Nephron progenitor cell (in vitro differentiated cells): ENCODE measurements at places on chromosomes 13 and 19.
A peak's percentile ranks its signal among the peaks of the same experiment; 100 is the strongest.

DNA sequence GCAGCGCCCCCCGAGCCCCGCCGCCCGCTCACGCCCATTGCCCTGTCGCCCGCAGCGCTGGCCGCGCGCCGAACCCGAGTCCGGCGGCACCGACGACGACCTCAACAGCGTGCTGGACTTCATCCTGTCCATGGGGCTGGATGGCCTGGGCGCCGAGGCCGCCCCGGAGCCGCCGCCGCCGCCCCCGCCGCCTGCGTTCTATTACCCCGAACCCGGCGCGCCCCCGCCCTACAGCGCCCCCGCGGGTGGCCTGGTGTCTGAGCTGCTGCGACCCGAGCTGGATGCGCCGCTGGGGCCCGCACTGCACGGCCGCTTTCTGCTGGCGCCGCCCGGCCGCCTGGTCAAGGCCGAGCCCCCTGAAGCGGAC is 518 bp downstream of the KLF2 start:
- H3K27ac ChIP-seq: no peak overlapping the region
- peaks cover 88% of the 10 kb centered on the region for H3K27me3 ChIP-seq
- no peak overlapping the region for H3K4me3 ChIP-seq
- DNase-seq: peak; percentile 60
- peaks cover 8% of the 10 kb centered on the region for H3K4me1 ChIP-seq

GRCh38 chr13:91151921-91152320 is 195.6 kb upstream of the MIR17HG start:
- DNase-seq: no peak
- H3K4me3 ChIP-seq: peak overlapping the region; percentile 12
- peak overlapping the region; percentile 80 for H3K27ac ChIP-seq

DNA sequence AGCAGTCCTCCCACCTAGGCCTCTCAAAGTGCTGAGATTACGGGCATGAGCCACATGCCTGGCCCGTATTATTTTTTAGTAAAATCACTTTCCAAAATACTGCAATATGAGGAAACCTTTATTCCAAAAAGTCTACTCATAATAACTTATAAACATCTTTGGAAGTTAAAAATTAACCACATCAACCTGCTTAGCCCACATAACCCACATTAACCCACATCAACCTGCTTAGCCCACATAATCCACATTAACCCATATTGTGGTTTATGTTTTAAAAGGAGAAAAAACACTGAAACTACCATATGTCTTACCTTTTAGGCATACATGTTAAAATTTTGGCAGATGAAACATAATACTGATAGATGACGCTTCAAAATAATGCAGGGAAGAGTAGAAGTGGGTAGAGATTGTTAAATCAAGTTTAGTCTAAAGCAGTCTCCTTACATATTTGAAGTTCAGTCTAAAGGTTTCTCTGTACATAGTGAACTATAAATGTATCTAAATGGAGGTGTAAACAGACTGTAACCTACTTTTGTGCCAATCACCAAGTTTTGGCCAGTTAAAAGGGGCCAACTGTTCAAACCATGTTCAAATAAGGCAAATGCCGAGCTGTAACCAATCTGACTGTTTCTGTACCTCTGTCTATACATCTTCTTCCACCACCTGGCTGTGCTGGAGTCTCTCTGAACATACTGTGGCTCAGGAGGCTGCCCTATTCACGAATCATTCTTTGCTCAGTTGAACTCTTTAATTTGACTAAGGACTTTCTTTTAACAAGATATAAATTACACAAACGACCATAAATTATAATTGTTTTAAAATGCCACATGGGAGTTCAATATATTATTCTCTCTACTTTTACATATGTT is 14.5 kb downstream of the KPNA3 start:
- no peak overlapping the region for H3K4me3 ChIP-seq
- no peaks in the 10 kb centered on the region for H3K27me3 ChIP-seq
- H3K27ac ChIP-seq: peak overlapping the region; percentile 68
- peaks cover 19% of the 10 kb centered on the region for H3K36me3 ChIP-seq
- peaks cover 30% of the 10 kb centered on the region for H3K4me1 ChIP-seq

- H3K36me3 ChIP-seq: no peaks in the 10 kb centered on the region
- no peak for DNase-seq
- no peak overlapping the region for H3K27ac ChIP-seq
- H3K27me3 ChIP-seq: peaks cover 6% of the 10 kb centered on the region
Measured at GRCh38 chr13:32024750-32025149, 6.8 kb upstream of the FRY start.

DNA sequence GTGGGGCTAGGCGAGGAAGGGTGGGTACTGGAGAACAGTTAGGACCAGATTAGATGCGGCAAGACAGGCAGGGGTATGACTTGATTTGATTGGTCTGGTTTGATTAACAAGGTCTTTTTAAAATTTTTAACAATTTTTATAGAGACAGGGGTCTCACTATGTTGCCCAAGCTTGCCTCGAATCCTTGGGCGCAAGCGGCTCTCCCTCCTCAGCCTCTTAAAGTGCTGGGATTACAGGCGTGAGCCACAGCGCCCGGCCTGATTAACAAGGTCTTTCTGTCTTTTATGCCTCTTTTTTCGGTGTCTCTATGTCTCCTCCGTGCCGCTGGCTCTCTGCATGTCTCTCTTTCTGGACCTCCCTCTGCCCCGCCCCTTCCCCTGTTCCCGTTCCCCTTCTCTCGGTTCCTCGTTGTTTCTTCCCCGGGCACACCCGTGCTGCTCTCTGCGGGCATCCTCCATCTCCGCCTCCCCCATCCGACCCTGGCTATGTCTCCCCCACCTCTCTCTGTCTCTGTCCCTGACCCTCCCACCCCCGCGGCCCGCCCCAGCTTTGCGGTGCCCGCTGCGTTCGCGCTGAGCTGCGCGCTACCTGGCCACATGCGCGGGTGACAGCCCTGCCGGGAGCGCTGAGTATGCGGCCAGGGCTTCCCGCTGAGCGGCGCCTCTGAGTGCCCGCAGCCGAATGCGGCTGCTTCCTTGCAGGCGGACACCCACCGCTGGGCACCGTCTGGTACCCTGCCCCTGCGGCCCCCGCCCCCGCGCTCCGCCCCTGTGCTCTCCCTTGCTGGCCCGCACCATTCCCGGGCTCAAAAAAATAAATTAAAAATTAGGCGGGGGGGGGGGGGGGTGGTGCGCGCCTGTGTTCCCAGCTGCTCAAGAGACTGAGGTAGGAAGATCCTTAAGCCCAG is 8.1 kb upstream of the SDHAF1 start:
- no peak overlapping the region for H3K27ac ChIP-seq
- H3K4me3 ChIP-seq: peak overlapping the region; percentile 78
- H3K36me3 ChIP-seq: no peaks in the 10 kb centered on the region
- H3K4me1 ChIP-seq: peaks cover 5% of the 10 kb centered on the region

DNA sequence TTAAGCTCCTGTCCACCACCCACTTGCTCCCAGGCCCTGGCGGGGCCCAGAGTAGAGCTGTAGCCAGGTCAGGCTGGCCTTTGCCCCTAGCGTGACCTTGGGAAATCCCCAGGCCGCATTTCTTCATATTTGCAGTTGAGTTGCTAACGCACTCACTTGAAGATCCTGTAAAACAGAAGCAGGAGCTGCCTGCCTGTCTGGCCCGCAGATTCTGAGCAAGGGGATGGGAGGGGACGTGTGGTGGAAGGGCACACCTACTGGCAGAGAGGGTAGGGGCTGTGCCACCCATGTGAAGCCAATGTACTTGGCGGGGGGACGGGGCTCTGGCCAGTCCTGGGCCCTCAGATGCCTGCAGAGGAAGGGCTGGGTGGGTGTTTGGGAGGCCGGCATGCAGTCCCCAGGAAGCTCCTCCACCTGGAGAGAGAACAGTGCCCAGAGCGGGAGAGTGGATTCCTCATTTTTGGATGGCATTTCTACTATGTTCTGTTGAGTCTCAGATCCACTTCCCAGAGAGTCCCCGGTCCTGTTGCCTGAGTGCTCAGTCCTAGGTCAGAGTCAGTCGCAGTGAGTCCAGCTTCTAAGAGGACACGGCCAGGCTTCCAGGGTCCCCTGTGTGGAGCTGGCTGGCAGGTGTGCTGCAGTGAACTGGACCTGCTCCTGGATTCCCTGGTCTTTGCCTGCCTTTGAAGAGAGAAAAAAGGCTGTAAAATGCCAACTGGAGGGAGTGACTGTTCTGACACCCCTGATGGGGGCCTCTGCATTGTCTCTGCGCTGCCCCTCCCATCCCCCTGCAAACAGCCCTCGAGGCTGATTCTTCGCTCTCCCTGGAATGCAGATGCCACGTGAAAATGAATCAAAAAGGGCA is 62.9 kb downstream of the GGACT start:
- no peak overlapping the region for H3K27ac ChIP-seq
- peaks cover 63% of the 10 kb centered on the region for H3K4me1 ChIP-seq
- no peaks in the 10 kb centered on the region for H3K27me3 ChIP-seq
- DNase-seq: peak; percentile 38
- no peak overlapping the region for H3K4me3 ChIP-seq

GRCh38 chr13:99992949-99993351 is 11.4 kb downstream of the ZIC2 start:
- H3K27ac ChIP-seq: no peak overlapping the region
- H3K4me1 ChIP-seq: peaks cover 75% of the 10 kb centered on the region
- H3K36me3 ChIP-seq: no peaks in the 10 kb centered on the region
- H3K27me3 ChIP-seq: peaks cover 100% of the 10 kb centered on the region
- no peak overlapping the region for H3K4me3 ChIP-seq

DNA sequence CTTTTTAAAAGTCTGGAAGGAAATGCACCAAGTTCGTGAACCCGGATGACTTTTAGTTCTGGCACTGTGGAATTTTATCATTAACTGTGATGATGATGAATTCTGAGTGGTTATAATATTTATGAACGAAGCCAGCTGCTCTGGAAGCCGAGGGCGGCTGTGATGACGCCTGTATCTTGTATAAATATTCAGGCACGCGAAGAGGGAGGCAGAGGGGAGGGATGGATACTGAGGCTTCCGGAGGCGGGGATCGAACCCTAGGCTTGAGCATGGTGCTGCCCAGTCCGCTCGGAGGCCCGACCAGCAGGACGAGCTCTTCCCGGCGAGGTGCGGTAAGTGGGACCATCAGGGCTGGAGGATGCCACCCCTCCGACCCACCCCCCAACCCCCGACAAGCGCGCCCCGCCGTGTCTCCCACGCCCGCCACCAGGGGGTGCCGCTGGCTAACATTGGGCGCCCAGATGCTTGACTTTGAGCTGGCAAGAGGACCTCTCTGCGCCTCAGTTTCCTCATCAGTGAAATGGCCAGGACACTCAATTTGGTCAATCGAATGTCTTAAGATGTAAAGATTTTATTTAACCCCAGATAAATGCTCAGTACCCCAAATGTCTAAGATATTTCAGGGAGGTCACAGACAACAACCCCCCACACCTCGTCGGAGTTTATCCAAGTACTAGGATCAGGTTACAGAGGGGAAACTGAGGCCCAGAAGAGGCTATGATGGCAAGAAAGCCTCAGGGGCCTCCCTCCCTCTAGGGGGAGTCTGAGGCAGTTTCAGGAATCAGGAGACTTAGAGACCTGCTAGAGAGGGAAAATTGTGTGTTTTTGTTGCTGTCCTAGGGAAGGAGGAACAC is 4.5 kb upstream of the RAB3A start:
- H3K27ac ChIP-seq: no peak overlapping the region
- no peak overlapping the region for H3K4me3 ChIP-seq
- peak; percentile 58 for DNase-seq
- peaks cover 29% of the 10 kb centered on the region for H3K4me1 ChIP-seq
